Fibroblast of lung (primary cell): ENCODE measurements at places on chromosomes 16 and 17.

GRCh38 chr16:88915639-88916327 lies 49.3 kb upstream of the PABPN1L start:
- no peaks in the 10 kb centered on the region for H3K36me3 ChIP-seq
- H3K4me1 ChIP-seq: peaks cover 3% of the 10 kb centered on the region
- peaks cover 5% of the 10 kb centered on the region for H3K27me3 ChIP-seq
- no peak overlapping the region for H3K27ac ChIP-seq
- no peak for DNase-seq

- peak; percentile 77 for DNase-seq
- peak overlapping the region; percentile 80 for H3K4me3 ChIP-seq
- H3K4me1 ChIP-seq: peaks cover 5% of the 10 kb centered on the region
- peak overlapping the region; percentile 8 for H3K27ac ChIP-seq
These were observed 1.3 kb upstream of the HIC1 start for GRCh38 chr17:2053380-2054261.

GRCh38 chr17:62713086-62713881 lies 85.8 kb downstream of the MRC2 start:
- no peaks in the 10 kb centered on the region for H3K27me3 ChIP-seq
- DNase-seq: no peak
- H3K36me3 ChIP-seq: no peaks in the 10 kb centered on the region

- H3K4me1 ChIP-seq: no peaks in the 10 kb centered on the region
- H3K27ac ChIP-seq: no peak overlapping the region
- H3K4me3 ChIP-seq: no peak overlapping the region
- DNase-seq: no peak
- H3K27me3 ChIP-seq: no peaks in the 10 kb centered on the region
- no peaks in the 10 kb centered on the region for H3K36me3 ChIP-seq
These were observed 20.2 kb downstream of the GNAO1 start for GRCh38 chr16:56211435-56211981.

- no peak for DNase-seq
- H3K4me3 ChIP-seq: no peak overlapping the region
- H3K4me1 ChIP-seq: no peaks in the 10 kb centered on the region
- no peaks in the 10 kb centered on the region for H3K36me3 ChIP-seq
These were observed 292.6 kb upstream of the IRX3 start for GRCh38 chr16:54579106-54579728.
